ENCODE measurements at places on chromosomes 2 and 18. TPM values are rescaled to one million over a fixed set of nuclear protein-coding genes. Genes with fewer than 3 reads are reported as not detected.

DNA sequence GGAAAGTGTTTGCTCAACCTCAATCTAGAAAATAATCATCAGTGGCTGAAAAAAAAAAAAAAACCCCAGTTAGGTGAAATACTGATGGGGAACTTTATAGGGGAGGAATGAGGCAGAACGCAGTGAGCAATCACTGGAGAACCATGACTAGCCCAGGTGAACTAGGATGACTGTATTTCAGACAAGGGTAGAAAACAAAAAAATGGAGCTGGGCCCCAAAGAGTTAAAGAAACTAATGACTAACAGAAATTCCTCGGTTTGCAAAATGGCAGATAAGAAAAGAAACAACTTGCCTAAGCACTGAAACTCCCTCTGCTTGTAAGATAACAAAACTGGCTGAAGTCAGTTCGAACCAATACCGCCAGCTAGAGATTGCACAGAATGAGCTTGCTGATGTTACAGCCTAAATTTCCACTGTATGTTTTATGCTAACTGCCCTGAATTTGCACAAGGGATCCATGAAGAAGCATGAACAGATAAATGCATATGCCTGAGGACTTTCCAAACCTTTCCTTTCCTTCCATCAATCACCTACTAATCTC lies 245.9 kb downstream of the METTL4 start:
- DNase-seq, result no peak

IL36G gene
- 0.14 TPM for polyA plus RNA-seq

HOXD3 gene
- polyA plus RNA-seq, result 3.3 TPM

DNA sequence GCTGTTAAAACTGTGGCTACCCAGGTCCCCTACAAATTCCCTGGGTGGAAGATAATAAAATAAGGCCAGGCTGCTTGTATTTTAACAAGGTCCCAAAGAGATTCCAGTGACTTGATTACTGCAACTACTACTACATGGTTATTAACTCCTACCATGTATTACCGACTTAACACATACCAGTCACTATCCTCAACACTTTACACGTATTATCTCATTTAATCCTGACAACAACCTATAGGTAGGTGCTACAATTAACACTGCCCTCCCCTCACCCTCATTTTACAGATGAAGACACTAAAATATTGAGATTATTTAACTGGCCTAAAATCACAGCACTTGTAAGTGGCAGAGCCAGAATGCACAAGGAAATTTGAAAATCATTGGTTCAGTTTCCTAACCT lies 5.4 kb downstream of the CLASP1 start:
- DNase-seq, result no peak

DNA sequence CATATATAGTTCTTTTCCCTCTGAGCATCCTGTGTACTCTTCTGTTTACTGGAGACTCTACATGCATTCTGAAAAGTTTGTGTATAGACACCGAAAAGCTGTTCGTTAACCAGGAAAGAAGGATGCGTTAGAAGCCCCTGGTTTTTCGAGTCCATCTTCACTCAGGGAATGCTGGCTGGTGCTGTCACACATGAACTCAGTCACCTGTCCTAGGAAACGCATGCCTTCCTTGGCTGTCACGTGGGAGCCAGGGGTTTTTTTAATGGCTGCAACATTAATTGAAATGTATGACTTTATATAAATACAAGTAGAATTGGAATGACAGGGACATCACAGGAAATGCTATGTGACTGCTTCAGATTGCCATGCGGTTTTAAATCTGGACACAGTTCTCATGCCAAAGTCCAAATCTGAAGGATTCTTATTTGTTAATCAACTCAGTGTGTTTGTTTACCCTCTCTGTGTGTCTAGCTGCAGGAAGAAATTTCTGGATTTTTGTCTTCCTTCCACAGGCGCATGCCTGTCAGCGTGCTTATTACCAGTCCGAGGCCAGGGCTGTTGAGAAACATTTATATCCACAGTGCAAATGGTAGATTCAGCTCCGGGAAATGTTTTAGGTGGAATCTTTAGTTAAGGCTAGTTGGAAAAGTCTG lies 2.6 kb downstream of the RAMP1 start:
- no peak for DNase-seq

- DNase-seq, result no peak
Measured at GRCh38 chr2:15832030-15832709, 108.2 kb upstream of the MYCN start.

- DNase-seq, result no peak
Measured at GRCh38 chr2:174608866-174609214, 11.2 kb upstream of the WIPF1 start.

DSG4 gene
- not detected for polyA plus RNA-seq

GRCh38 chr2:99772591-99773331 lies 282.9 kb upstream of the REV1 start:
- no peak for DNase-seq

DNA sequence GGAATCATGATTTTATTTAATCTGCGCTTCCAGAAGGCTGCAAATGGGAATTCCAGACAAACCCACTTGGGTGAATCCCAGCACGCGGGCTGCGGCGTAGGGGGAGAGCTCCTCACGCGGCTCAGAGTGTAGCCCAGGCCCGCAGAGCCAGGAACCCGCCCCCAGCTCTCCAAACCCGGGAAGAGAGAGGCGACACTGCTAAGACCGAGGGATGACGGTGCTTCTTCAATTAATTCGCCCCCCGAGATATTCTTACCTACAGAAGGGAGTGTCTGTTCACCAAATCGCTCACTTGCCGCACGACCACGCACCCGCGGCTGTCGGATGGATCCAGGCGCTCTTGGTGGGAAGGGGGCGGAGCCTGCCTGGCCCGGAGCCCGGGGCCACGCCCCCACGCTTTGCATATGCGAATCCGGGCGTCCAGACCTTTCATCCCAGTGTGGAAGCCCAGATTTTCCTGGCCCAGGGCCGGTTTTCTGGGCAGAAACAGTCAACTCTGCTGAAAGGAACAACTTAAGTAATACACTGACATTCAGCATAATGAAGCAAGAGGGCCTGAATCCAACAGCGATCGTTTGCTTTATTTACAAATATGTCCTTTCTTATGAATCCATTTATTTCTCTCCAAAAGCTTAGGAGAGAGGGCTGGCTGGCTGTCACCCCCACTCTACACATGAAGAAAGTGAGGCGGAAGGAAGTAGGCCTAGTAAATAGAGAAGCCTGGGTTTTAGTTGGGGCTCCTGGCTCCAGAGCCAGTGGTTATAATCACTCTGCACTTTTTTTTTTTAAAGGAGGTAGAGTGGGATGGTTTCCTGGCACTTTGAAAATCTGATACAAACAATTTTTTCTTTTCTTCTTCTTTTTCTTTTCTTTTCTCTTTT lies at the start of gene SLC19A3:
SLC19A3 (minus strand) TSS at position 342 of the 881 bp plus-strand sequence. CDS start 15,710 bp downstream, outside the sequence.
- peak; percentile 89 for DNase-seq

DCDC2C gene
- polyA plus RNA-seq, result 0.46 TPM

HOXD9 gene
- polyA plus RNA-seq, result 7.6 TPM

SP9 gene
- 0.14 TPM for polyA plus RNA-seq

LYPD6 gene
- polyA plus RNA-seq, result 2.3 TPM

GRCh38 chr2:66456183-66457041 lies 21.5 kb downstream of the MEIS1 start:
- DNase-seq, result no peak

GRCh38 chr2:178404368-178404767 lies 46.6 kb downstream of the PRKRA start:
- no peak for DNase-seq

GRCh38 chr2:227713291-227713690 lies 4.5 kb downstream of the SLC19A3 start:
- DNase-seq, result no peak

- no peak for DNase-seq
Measured at GRCh38 chr2:241811201-241811951, 2.4 kb downstream of the NEU4 start.

GRCh38 chr2:63081404-63081803 lies 30.8 kb downstream of the OTX1 start:
- DNase-seq, result no peak

- no peak for DNase-seq
Measured at GRCh38 chr2:221753401-221753800, 181.3 kb upstream of the EPHA4 start.

DNA sequence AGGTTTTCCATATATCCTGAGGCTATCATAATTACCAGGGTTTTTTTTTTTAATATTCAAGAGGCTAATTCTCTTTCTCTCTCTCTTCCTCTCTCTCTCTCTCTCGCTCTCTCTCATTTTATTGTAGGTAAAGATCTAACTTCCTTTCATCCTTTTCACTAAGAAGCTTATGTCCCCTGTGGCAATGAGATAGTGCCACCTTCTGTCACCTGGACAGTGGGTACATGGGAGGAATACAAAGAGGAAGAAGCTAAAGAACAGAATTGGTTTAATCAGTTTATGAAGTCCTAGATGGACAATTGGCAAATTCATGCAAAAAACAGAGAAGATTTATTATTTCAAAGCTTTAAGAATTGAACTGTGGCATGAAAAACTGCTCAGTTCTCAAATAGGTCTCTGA lies 1582.3 kb upstream of the TMEFF2 start:
- DNase-seq, result no peak

GRCh38 chr18:36424741-36425142 lies 127.2 kb downstream of the FHOD3 start:
- no peak for DNase-seq

DNA sequence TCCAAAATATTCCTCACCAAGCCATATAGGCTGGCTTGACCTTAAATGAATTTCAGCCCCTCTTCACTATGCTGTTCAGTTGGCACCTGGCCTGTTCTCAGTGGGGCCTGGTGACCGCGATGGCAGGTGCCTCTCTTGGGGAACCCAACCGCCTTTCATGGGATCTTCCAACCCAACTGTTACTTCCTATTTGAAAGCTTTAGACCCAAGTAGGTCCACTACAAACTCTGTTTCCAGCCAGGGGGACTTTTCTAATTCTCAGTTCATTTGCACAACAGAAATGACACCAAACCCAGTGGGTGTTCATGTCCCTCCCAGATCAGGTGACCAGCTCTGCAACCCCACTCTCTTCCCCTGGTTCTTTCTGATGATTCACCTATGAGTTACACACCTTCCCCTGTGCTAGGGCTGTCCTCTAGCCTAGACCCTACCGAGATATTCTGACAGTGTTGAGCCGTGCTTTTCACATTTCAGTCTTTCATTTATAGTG lies 35.6 kb upstream of the NDUFV2 start:
- no peak for DNase-seq

- DNase-seq, result no peak
Measured at GRCh38 chr2:203533676-203534591, 1.2 kb downstream of the RAPH1 start.

ACAA2 gene
- 77.5 TPM for polyA plus RNA-seq

All from forelimb muscle (tissue), 1 donor.